ENCODE measurements at places on chromosomes 4 and X.

DNA sequence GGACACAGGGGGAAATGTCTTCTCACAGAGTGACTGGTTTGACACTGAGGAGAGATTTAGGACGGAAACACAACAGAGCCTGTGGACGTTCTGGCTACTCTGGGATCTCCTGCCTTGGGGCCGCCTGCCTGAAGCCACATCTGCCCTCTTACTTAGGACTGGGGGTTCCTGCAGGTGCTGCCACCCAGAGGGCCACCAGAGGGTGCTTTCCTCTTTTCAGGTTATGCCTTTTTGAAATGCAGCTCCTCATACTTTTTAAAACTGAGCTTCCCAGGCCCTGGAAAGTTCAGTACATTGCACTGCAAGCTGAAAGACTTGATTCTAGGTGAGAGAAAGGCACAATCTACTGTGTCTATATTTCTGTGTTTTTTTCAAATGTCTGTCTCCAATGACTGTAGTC is 92.2 kb upstream of the PGRMC2 start:
- DNase-seq, result no peak

DNA sequence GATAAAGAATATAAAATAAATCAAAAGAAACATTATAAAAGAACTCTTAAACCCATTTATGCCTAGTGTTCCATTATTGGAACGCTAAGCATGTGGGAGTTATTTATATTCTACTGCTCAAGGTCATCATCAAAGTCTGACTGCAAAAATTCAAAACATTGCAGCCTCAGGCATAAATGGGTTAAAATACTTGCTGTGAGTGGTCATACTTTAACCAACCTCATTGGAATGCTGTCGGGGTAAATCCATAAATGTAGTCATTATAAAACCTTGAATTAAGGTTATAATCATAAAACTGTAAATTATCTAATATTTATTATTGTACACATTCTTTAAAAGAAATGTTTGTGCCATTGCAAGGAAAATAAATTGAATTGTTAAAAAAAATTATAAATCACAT is 55.0 kb downstream of the RPS6KA6 start:
- DNase-seq, result no peak

DNA sequence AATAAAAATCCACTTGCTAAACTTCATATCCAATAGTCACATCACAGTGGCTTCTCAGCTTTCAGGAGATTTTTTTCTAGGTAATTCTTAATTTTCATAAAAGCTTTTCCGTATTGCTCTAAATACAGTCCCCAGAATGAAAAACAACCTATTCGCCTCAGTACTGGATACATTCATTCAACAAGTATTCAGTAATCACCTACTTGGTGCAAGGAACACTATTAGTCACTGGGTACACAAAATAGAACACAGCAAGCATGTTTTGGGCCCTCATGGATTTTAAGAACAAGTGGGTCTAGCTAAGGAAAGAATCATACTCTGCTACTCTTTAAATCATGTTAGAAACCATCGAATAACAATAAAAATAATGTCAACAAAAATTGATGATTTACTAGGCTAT is 2.8 kb upstream of the BEX3 start:
- no peak for DNase-seq

DNA sequence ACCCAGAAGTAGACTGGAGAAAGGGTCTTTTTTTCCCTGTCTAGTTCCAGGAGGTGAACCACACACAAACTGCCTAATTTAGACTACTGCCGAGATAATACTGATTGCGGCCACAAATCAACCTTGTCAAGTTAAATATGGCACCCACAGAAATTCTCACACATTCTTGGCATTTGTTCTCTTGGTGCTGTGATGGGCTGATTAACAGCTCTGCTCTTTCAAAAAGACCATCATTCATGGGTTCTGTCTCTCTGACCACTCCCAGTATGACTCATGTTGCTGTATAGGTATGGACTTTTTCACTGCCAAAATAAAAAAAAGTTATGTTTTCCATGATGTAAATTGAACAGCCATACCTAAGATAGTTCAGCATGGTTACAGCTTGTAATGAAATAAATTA is 1003.5 kb upstream of the LCORL start:
- DNase-seq, result no peak

GRCh38 chr4:89434364-89434988 is 126.9 kb upstream of the GPRIN3 start:
- DNase-seq, result no peak

DNA sequence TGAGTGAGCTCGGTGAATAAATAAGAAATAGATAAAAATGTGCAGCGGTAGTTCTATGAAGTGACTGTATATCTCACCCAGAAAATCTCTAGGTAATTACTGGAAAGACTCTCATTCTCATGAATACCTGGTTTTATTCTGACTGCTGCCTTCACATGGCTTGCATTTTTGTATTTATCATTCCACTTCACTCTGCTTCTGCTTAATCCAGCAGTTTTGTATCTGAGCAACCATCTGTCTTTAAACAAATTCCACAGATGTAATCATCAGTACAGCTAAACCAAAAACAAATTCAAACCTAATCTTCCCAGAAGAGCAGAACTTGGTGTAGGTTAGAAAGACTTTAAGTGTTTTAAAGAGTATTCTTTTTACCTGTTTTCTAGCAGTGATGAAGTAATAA is 11.2 kb upstream of the ALB start:
- DNase-seq, result no peak

DNA sequence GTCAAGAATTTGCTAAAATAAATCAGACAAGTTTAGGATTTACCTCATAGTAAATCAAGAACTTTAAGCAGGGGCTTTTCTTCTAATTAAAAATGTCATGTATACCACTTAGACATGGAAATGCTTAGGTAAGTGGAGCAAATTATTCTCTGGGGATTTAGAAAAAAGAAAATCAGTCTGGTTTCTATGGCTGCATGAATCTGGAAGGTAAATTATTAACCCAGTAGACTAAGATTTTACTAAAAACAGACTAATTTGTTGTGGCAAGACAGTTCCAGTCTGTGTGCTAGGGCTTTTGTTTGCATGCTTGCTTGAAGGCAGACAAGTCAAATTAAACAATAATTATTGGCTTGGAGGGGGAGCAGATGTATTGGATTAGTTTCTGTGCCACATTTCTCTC is 140.6 kb downstream of the TBL1X start:
- no peak for DNase-seq

DNA sequence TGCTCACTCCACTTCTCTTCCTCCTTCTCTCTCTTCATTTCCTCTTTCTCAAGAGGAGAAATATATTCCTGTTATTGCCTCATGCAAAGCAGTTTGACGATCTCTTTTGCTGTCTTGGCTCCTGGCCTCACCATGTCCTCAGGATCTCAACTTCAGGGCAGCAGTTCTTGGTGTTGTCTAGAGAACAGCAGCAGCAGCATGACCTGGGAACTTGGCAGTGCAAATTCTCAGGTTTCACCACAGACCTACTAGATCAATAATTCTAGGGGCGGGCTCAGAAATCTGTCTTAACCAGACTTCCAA is 193.4 kb upstream of the EDNRA start:
- DNase-seq, result no peak

GRCh38 chr4:11537846-11538245 is 109.2 kb upstream of the HS3ST1 start:
- no peak for DNase-seq

- DNase-seq, result no peak
Observed at GRCh38 chrX:23773601-23774175, 9.3 kb upstream of the SAT1 start.

DNA sequence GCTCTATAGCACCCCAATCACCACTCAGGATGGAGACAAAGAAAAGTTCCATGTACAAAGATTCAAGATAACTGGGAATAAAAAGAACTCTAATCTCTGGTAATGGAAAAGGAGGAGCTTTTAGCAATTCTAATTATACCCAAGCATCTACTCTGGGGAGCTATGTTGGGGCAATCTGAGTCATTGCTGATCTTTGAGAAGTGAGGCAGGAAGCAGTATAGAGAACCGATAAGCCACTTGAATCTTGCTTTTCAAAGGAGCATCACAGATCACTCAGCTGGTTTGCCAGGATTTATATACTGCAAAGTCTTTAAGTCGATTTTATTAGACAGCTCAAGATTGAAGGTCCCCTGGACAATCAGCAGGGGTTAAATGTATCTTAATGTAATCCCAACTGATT is 220.0 kb downstream of the ENOX2 start:
- no peak for DNase-seq

- no peak for DNase-seq
Observed at GRCh38 chrX:39899856-39900776, 197.6 kb downstream of the BCOR start.

DNA sequence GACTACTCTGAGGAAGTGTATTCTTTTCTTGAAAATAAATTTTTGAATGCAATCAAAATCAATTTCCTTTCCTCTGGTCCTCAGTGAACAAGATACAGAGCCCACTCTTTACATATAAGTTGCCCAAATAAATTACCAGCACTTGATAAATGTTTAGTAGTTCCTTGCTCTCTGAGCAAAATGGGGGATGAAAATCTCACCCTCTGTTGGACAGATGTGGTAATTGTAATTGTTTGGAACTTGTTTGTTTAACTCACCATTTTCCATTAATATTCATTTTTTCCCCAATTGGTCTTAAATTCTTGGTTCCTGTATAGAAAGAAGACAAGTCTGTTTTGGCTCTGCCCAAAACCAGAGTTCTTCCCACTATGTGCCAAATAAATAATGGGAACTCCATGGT is 146.3 kb downstream of the LDB2 start:
- DNase-seq, result no peak

- DNase-seq, result no peak
Observed at GRCh38 chr4:81634766-81635549, 163.3 kb upstream of the RASGEF1B start.

GRCh38 chr4:17578482-17578891 is 1.5 kb downstream of the LAP3 start:
- DNase-seq, result no peak

DNA sequence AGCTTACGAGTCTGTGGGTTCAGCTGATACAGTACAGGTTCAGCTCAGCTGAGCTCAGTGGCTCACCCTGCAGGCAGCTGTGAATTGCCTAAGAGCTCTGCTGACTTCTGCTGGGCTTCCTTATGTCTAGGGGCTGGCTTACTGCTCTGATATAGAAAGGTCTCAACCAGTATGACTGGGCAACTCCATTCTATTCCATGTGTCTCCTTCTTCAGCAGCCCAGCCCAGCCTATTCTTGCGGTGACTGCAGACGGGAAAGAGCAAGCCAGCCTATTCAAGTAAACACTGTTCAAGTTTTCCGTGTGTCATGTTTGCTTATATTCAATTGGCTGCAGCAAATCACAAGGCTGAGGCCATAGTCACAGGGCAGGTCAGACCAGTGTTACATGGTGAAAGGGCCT is 615.4 kb upstream of the ZFP42 start:
- peak; percentile 47 for DNase-seq

GRCh38 chr4:163157157-163157556 is 9.5 kb downstream of the NAF1 start:
- no peak for DNase-seq

DNA sequence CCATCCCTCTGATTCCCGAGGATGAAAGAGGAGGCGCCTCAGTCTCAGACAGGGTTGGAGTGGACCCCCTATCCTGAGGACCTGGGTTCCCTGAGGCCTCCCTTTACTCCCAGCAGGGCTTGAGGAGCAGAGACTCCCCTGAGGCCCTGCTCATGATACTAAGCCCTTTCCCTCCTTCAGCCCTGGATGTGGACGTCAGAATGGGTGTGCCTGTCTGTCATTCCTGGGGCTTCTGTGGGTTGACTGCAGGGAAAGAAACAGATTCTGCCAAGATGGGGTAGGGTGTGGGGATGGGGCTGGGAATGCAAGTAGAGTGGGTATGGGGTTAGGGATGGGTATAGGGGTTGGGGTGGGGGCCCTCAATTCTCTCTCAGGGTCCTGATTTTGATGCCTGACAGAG is 21.1 kb downstream of the MAGEA10 start:
- DNase-seq, result no peak

GRCh38 chrX:30220661-30221060 is 5.3 kb downstream of the MAGEB2 start:
- no peak for DNase-seq

DNA sequence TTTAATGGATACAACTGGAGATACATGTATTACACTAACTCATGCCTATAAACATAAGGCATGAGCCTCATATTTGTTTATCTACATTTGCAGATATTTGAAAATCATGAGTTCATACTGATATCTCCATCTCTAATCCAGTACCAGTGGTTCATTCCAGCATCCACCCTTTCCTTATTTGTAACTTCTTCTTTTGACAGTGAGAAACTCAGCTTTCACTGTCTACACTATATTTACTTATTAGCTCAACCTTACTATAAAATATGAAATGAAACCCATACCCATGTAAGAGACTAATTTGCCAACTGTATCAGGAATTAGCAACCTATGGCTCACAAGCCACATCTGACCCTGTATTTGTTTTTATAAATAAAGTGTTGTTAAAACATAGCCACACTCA is 161.9 kb upstream of the GPRIN3 start:
- no peak for DNase-seq

DNA sequence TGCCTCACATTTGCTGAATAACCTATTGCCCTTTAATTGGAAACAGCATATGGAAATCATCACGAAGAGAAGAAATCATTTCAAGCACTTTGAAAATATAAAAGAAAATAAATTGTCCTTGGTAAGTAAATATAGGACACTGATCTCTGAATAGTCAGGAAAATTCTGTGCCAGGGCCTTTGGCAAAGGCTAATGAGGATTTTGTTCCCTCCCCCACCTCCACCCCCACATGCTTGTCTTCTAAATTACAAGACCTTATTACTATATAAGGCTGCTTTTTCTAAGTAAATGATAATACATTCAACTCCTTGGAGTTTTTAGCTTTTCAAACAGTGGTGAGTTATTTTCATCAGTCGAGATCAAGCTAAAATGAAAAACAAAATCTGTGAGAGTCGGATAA is 15.8 kb downstream of the SYNPO2 start:
- no peak for DNase-seq

DNA sequence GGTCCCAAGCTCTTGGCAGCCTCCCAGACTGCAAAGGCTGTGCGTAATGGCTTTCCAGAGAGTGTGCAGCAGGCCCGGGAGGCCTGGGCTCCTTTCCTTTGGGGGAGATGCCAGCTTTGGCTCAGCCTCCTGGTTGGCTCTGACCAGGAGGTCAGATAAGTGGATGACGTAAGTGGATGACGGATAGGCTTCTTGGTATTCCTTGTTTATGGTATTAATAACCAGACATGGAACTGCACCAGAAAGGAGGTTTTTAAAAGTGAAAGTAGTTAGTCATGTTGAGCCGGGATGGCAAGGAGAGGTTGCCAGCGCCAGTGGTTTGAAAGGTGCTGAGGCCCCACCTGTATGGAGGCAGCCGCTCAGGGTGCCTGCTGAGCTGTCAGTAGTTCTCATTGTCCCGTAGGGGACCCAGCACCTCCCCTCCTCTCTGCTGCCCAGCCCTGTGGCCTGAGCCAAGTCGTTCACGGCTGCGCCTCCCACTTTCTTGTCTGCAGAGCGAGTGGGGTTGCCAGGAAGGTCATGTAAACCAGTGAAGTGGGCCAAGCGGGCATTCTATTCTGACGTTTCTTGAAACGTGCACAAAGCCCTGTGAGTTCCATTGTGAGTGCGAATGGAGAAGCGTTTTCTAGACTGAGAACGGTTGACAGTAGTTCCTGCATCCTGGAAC is 28.7 kb upstream of the STOX2 start:
- no peak for DNase-seq

GRCh38 chrX:7318241-7318640 is 170.3 kb upstream of the PUDP start:
- DNase-seq, result no peak

- no peak for DNase-seq
Observed at GRCh38 chr4:15756361-15756861, 21.7 kb upstream of the CD38 start.

- DNase-seq, result no peak
Observed at GRCh38 chr4:139619644-139620043, 46.0 kb upstream of the MGST2 start.

Data from iPS DF 19.7 (cell line).